ENCODE measurements at places on chromosomes 13 and 19.

GRCh38 chr19:46626446-46626845, 1.6 kb upstream of the PTGIR start:
- no peak for DNase-seq

DNA sequence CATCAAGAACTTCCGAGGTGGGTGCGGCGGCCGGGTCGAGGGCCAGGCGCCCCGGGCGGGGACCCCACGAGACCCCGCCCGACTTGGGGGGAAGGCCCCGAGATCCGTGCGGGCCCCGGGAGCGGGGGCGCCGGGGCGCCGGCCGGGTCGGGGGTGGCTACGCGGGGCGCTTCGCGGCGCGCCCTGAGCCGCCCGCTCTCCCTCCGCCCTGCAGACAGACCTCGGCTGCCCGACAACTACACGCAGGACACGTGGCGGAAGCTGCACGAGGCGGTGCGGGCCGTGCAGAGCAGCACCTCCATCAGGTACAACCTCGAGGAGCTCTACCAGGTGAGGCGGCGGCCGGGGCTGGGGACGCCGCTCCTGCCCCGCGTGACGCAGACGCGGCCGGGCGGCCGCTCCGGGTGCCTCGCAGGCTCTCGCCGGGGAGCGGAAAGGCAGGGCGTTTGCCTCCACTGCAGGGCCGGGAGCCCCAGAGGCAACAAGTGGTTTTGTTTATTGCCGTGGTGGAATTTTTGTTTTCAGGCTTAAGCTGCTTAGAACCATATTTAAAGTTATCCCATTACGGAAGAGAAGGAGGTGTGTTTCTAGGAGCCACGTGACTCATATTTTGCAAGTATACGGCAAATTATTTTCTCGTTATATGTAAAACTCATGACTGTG, 477 bp downstream of the CUL4A start:
- no peak for DNase-seq

DNA sequence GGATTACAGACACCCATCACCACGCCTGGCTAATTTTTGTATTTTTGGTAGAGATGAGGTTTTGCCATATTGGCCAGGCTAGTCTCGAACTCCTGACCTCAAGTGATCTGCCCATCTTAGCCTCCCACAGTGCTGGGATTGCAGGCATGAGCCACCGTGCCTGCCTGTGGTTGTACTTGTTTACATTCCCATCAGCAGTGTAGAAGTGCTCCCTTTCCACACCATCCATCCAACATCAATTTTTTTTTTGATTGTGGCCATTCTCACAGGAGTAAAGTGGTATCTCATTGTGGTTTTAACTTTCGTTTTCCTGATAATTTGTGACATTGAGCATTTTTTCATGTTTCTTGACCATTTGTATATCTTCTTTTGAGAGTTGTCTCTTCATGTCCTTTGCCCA, 1019.4 kb upstream of the SLC10A2 start:
- no peak for DNase-seq

- DNase-seq = no peak
Measured at GRCh38 chr13:46341112-46341711, 45.8 kb downstream of the RUBCNL start.

DNA sequence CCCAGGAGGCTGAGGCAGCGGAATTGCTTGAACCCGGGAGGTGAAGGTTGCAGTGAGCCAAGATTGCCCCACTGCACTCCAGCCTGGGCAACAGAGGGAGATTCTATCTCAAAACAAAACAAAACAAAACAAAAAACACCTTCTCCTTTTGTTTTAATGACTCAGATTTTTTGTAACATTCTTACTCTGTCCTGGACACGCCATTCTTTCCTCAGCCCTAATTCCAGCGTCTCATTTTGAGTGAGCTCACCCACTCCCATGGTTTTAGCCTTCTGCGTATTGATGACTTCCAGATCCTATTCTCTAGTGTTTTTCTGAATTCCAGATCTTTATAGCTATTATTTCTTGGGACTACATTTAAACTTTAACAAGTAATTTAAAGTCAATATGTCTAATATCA, 326.3 kb downstream of the MYO16 start:
- DNase-seq = no peak

DNA sequence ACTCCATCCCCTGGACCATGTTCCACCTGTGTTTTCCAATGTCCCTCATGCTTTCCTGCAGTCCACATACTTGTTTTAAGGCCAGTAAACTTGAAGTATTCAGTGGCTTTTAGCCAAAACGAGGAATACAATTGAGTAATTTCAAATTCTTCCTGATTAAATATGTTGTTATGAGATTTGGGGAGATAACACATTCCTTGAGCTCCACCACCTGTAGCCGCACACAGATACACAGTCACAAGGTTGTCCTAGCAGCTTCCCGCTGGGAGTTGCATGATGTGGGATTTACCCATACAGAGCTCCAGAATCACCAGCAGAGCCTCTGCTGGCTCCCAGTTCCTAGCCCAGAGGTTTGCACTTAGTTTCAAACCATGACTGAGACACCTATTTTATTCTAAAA, 53.6 kb upstream of the FRY start:
- no peak for DNase-seq

DNA sequence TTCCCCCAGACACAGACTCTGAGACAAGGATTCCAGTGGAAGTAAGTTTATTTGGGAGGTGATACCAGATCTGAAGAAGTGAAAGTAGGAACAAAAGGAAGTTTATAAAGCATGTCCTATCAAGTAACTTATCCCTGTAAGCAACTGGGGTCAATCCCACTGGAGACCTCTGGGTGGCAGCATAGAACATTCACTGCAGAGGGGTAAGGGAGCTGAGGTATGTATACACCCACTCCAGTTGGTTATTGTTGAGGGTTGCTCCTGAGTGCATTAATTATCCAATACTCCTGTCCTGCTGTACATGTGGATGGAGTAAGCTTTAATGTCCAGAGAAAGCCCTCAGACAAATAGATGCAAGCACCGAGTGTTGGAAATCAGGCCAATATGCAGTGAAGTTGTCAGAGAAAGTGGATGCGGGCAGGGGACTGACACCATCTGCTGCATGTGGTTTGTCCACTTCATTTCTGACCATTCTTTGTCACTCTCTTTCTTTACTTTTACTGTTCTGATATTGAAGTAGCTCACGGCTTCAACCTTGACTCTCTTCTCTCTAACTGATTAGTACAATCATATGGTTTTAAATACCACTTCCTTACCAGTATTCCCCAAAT, 46.7 kb downstream of the NOTCH3 start:
- DNase-seq = no peak

GRCh38 chr19:35755550-35756376, 1.1 kb downstream of the HSPB6 start:
- DNase-seq = no peak

- DNase-seq = no peak
Measured at GRCh38 chr19:4803736-4804695, 12.5 kb downstream of the FEM1A start.
